Activated T-cell treated with anti-CD3 and anti-CD28 coated beads for 48 hours (primary cell): ENCODE measurements at places on chromosomes 11 and 22.

- no peak for DNase-seq
Observed at GRCh38 chr11:86980086-86980796, 25.0 kb upstream of the FZD4 start.

DNA sequence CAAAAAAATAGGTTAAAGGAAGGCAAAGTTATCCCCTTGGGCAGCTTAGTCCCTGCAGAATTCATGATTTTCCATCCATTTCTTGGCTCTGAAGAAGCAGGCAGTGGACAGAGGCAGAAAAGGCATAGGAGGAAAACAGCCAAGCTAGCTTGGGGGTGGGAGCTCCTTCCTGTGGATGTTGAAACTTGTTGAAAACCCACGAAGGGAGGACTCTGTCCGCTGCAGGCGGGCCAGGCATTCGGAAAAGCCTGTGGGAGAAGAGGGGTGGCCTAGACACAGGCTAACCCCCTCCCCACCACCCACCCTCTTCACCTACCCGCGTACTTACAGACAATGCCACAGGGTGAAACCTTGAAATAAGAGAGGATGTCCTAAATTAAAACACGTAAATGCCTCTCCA is 72.1 kb downstream of the C22orf31 start:
- DNase-seq: no peak

- no peak for DNase-seq
Observed at GRCh38 chr11:119531056-119531455, 108.1 kb upstream of the THY1 start.

GRCh38 chr11:74278721-74279161 is 32.7 kb downstream of the P4HA3 start:
- DNase-seq: no peak

GRCh38 chr11:10990160-10990559 is 132.3 kb upstream of the ZBED5 start:
- DNase-seq: no peak

- DNase-seq: no peak
Observed at GRCh38 chr11:34600339-34601084, 20.4 kb upstream of the EHF start.

DNA sequence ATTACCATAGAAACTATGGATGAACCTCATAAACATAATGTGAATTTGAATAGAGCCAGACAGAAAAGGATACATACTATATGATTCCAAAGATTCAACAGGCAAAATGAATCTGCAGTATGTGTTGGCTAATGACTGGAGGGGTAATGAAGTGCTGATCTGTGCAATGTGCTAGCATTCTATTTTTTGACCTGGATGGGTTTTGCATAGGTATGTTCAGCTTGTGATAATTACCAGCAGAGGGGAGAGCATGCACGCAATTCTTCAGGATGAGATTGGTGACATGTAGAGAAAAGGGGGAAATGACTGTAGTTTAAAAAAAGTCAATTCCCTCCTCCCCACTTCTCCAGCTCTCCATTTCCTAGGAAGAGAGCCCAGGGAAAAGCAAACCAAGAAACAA is 618 bp upstream of the CCDC81 start:
- DNase-seq: no peak

DNA sequence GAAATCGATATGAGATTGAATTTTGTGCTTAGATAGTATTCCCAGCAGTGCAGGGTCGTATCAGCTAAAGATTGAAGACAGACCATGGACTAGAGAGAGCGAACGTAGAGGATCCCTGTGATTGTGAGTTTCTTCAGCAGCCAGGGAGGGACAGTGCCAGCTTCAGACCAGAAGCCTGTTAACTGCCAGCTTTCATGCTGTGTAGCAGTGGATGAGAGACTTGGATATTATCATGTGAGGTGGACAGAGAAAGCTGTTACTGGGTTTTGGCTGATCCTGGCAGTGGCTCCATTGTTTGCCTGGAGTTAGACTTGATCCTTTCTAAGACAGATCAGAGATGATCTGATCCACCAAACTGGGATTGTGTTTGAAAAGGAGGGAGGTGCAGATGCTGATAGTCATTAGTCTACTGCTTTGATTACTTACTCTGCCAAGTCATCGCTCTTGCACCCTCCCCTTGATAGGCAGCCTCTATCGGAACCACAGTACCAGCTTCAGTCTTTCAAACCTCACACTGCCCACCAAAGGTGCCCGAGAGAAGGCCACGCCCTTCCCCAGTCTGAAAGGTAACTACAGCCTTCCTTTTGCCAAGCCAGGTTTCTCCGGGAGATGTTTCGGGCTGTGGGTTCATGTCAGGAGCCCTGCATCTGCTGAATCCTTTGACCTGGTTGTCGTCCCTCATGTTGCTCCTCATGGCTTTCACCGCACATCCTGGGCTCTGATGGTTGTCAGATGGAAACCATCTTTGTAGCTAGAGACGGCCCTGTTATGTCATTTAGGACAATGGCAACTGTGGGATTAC is 16.2 kb downstream of the MADD start:
- DNase-seq: no peak

- no peak for DNase-seq
Observed at GRCh38 chr22:50283821-50284220, 13.6 kb upstream of the MAPK11 start.

GRCh38 chr11:126407101-126407521 is 51.6 kb downstream of the ST3GAL4 start:
- no peak for DNase-seq

DNA sequence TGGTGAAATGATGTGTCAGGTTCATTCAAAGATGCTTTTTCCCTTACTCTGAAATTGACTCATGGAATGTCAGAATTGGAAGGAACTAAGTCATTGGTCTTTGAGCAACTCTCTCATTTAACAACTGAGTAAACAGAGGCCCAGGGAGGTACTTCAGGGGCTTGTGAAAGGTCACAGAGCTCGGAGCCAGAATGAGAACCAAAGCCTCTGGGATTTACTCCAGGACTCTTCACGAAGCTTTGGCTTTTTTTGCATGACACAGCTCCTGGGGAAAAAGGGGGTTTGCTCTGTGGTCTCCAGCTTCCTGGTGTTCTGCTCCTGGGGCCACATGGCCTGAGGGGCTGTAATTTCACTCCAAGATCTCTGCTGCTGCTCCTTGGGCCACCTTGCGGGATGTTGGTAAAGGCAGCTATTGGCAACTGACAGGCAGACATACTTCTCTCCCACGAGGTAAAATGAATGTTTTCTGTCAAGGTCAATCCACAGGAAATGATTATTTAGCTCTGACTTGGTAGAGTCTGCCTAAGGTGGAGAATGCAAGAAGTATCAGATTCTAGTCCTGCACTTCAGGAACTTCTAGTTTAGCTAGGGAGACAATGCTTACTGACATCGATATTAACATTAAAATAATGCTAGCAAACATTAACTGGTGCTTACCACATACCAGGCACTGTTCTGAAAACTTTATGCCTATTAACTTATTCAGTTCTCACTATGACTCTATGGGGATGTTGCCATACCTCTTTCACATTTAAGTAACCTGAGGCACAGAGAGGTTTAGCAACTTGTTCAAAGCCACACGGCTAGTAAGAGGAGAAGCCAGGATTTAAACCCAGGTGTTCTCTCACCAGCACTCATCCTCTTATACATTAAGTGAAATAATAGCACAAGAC is 16.1 kb downstream of the PKNOX2 start:
- DNase-seq: no peak

- no peak for DNase-seq
Observed at GRCh38 chr11:26994631-26995095, 751 bp downstream of the FIBIN start.

DNA sequence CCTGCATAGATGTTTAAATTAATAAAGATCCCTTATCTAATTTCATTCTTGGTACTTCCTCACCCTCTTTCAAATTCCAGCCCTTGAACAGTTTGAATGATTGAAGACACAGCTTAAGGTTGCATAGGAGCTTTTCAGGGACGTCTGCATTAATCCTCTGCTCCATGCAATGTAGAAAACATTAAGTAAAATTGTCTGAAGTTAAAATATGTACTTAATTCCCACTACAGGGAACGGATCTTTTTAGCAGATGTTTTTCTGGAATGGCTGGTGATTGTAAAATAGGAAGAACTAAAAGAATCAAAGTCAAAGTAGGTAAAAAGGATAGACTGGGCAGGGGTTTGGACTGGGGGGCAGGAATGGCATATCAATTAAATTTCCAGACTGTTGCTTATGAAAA is 58.9 kb downstream of the ABTB2 start:
- no peak for DNase-seq
